ENCODE measurements at places on chromosomes 2 and 18. TPM values are rescaled to one million over a fixed set of nuclear protein-coding genes. Genes with fewer than 3 reads are reported as not detected.

GRCh38 chr18:73047688-73048087, 179.9 kb upstream of the NETO1 start:
- no peak for DNase-seq

- no peak for DNase-seq
Measured at GRCh38 chr2:173056705-173057364, 18.8 kb upstream of the MAP3K20 start.

CYP27C1 gene
- total RNA-seq, result 0.37 TPM

NLRC4 gene
- 8.7 TPM for total RNA-seq

CD8B2 gene
- not detected for total RNA-seq
